Activated CD4-positive, alpha-beta T cell treated with anti-CD3 and anti-CD28 coated beads for 24 hours (primary cell): ENCODE measurements at places on chromosomes 3 and 15.

GRCh38 chr3:126554560-126555525 lies 3.9 kb downstream of the C3orf22 start:
- no peak for DNase-seq

DNA sequence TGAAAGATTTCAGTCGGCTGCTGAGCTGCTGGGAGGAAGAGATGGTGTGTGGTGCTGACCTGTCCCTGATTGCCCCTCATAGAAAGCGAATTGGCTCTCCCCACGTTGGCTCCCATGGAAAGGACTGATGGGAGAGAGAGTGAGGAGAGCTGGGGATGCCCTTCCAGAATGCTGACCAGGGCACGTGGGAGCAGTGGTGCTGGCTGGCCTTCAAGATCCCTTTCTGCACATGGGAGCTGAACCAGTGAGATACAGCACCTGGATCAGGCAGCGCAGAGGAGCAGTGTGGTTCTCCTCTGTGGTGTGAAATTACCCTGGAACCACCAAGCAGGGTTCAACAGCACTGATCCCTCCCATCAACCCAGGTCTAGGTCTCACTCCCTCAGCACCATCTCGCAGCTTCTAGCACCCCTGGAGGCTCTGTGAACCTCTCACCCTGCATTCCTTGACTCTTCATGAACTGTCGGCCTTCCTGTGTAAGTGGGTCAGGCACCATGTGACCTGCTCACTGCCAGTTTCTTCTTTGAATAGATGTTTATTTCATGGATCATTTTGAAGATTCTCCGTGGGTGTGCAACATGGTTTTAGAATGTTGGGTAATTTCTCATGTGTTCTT lies 55.7 kb downstream of the CACNA1D start:
- DNase-seq, result no peak

DNA sequence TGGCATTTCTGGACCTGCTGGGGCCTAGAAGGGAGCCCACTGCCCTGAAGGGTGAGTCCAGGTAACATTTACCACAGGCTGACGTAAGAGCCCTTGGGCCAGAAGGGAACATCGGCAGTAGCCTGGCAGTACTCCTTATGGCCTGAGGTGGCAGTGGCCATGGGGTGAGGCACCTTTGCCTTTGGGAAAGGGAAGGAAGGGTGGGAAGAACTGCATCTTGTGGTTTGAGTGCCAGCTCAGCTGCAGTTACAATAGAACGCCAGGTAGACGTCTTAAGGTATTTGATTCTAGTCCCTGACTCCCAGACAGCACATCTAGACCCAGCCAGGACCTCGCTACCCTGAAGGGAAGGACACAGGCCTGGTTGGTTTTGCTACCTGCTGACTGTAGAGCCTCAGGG lies 104.9 kb downstream of the SOX14 start:
- DNase-seq, result no peak

- no peak for DNase-seq
Observed at GRCh38 chr3:137300703-137301102, 342.9 kb downstream of the IL20RB start.

GRCh38 chr3:66021731-66022131 lies 17.0 kb downstream of the MAGI1 start:
- no peak for DNase-seq

- DNase-seq, result no peak
Observed at GRCh38 chr15:26562336-26562735, 210.5 kb downstream of the GABRB3 start.

- DNase-seq, result no peak
Observed at GRCh38 chr15:75153565-75154276, 48.0 kb upstream of the C15orf39 start.

- DNase-seq, result no peak
Observed at GRCh38 chr15:50830477-50831354, 65.2 kb upstream of the SPPL2A start.

DNA sequence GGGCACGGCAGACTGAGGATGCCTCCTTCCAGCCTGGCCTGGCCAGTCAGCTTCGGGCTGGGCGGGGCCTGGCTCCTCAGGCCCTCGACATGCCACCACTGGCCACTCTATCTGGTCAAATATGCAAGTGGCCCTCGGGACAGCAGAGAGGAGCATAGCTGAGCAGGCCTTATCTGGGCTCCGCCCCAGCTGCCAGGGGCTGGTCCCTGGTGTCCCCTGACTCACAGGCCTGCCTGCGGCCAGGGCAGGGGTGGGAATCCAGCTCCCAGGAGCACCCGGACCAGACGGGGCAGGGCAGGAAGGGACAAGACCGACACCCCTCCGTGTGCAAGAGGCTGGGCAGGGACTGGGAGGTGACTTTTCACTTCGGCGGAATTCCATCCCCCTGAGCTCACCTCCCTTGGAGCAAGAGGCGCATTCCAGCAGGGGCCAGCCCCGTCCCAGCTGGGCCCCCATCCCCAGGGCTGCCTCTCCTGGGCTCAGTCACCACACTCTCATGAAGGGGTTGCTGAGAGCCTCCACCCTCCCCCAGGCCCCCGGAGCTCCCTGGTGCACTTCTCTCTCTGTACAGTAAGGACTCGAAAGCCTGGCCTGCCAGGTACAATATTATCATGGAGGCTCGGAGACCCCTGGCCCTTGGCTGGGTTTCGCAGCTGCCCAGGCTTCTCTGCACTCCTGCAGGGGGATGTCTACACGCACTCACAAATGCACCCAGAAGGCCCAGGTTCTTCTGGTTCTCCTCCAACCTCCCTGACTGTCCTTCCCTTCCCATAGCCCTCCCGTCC lies 29.5 kb downstream of the WNT7A start:
- DNase-seq, result no peak
